ENCODE measurements at places on chromosomes 4 and X.

GRCh38 chr4:48122756-48123155, 11.3 kb downstream of the TXK start:
- DNase-seq = no peak

DNA sequence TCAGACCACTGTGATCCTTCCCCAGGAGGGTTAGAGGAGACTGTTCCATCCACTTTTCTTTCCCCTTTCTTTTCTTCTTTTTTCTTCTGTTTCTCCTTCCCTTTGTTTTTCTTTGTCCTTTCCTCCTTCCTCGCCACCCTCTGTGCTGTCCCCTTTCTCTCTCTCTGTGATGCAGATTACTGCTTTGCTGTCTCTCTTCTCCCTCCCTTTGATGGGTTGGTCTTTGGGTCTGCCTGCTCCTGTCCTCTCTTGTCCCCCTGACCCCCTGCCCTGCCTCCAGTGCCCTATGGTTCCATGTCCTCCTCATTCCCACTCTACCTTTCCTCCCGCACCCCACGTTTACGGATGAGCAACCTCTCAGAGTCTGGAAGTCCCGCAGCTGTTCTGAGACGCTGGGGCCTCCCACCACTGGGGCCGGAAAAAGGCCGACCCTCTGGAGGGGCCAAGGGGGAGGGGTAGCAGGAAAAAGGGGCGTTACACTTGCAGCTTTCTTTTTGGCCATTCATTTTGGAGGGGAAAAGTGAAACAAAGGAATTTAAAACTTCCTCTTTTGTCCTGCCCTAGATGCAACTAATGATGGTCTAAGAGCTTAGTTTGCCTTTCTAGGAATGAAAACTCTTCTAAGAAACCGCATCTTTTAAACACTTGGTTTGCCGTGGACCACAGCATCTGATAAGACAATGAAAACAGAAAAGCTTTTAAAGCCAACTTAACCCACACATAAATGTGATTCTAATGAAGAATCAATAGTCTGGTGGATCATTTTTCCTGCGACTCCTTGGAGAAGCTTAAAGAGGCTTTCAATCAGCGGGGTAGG, 24.5 kb upstream of the TSR2 start:
- no peak for DNase-seq

- DNase-seq = no peak
Measured at GRCh38 chr4:1927675-1928074, 56.5 kb downstream of the NSD2 start.

GRCh38 chr4:43394976-43395375, 502.5 kb downstream of the GRXCR1 start:
- no peak for DNase-seq

Data from NCI-H524 (cell line).